ENCODE measurements at places on chromosomes 3 and 15. TPM values are rescaled to one million over a fixed set of nuclear protein-coding genes. Genes with fewer than 3 reads are reported as not detected.

DNA sequence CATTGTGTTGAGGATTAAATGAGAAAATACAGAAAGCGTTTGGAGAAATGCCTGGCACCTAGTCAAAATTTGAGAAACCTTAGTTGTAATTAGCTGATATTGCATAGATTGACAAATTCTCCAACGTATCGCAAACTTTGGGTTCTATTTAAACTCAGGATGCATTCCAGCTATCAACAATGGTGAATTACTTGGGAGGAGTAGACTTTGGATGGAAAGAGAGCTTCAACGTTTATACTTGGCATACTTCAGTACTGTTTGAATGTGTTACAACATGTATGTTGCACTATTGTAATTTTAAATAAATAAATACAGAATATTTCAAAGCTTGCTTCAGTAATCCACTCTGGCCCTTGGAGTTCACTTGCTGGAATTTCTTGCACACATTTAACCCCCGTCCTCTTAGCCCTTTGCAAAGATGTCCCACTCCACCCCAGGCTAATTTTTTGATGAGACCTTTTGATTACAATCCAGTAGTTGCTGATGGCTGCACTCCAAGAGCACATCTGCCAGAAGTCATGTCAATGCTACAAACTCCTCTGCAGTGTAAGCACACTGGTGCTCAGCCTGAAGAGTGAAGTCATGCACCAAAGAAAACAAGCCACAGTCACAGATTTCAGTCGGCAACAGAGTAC, 4.7 kb upstream of the DIS3L start:
- no peak for DNase-seq

DNA sequence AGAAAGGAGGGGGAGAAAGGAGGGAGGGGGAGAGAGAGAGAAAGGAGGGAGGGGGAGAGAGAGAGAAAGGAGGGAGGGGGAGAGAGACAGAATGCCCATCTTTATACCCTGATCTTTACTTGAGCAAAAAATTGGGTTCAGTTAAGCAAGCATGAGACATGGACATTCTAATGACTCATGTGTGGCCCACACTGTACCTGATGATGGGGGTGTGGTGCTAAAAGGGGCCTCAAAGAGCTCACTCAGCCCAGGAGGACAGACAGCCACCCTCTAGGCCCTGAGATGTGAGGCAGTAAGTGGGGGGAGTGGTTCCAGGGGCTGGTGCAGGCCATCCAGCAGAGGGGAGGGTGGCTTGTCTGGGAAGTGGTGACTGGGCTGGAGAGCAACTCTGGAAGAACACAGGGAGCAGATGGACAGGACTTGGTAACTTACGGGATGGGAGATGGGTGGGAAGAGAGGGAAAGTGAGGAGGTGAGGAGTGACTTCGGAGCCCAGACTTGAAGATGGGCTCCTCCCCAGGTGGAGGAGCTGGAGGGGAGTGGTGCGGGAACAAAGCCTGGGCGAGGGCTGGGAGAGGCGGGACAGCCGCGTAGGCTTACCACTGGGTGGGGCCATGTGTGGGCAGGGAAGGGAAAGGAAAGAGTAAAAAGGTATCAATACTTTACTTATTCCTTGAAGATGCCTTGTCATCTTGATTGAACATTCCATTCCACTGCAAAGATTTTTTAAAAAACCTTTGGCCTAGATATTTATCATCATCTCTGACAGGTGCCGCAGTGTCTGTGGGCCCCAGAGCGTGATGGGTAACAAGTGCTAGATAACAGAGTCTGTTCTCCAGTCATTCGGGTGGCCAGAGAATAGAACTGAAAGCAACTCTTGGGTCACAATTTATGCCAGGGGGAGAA, 32.3 kb downstream of the TSPAN3 start:
- no peak for DNase-seq

- no peak for DNase-seq
Measured at GRCh38 chr15:38002883-38003477, 68.5 kb downstream of the TMCO5A start.

DNA sequence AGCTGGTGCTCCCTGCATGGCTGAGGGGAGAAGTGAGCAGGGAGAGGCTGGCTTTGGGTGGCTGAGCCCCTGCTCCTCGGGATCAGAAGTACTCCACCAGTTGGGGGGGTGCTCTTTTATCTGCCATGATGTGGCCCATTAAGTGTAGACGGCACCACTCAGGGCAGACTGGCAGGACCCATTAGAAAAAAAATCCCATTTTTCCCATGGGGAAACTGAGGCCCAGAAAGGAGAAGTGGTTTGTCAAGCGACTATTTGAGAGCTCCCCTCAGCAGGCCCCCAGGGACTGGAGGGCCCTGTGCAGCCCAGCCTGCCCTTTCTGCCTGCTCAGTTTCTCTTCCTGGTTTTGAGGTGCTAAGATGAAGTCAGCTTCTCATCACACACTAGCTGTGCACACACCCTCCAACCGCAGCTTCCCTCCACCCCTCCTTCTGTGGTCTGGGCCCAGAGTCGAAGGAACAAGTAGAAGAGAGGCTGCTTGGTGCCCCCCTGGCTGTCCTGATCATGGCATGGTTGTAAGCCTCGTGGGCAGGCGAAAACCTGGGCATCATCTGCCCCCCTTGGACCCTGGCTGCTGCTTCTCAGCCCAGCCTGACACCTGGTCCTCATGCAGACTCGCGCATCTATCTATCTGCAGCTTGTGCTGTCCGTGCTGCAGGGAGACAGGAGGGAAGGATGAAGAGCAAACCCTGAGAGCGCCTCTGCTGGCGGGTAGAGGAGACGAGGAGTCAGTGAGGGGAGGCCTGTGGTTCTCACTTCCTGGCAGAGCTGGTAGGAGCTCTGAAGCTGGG, 5.6 kb downstream of the CSK start:
- peak; percentile 79 for DNase-seq

DNA sequence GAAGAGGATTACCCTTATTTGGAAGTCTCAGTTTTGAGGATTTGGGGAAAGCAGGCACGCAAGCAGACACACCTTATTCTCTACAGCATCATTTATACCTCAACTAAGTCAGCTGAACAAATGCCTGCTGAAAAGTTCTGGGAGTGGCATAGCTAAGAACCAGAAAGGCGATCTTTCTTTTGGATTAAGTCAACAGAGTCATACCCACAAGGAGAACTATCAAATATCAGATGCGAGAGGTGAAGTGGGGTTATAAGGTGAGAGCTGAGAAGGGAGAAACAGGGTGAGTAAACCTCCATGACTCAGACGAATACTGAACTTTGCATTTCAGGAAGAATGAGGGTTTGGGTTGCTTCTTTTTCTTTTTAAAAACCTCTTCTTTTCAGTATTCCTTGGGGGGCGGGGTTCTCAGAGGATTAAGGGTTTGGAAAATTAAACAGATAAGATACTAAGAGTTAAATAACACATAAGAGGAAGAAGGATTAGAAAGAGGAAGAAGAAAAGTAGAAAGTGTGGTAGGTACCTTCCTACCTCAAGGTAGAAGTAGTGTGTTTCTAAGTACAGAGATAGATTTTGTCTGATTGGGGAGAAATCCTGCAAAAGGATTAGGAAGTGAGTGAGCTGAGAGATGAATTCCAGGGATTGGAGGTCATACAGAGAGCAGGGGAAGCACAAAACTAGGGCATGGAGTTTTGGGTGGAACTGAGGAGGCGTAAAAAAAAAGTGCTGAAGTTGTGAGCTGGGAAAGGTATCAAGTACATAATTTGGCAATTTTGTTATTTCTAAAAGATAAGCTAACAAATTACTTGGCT, 41.3 kb upstream of the ICE2 start:
- no peak for DNase-seq

DNA sequence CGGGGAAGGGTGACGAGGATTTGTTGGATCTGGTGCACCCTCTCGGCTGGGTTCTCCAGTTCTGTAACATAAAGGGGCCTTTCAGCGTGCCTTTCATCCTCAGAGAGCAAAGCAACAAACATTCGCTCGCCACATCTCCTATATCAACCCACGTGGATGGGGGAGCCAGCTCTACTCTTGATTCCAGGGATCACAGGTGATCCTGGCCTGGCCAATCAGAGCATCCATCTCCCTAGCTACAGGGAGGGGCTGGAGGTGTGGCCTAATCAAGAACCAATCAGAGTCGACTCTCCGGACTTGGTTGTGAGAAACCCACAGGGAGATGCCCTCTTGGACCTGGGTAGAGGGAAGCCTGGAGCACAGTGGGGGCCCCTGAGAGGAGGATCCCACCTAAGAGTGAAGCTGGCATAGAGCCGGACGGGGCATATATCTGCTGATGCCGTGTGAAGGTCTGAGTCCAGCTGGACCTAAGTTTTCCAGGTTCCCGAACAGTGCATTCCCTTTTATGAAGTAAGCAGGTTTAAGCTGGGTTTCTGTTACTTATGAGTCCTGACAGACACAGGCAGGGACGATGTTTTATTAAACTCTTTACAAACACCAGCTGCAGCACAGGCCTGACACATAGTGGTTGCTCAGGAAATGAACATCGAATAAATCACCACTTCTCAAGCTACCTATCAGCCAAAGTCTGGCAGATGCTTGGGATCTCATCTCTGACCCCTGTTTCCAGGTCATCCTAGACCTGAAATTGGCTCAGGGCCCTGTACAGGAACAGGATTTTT, 50.7 kb upstream of the RAD18 start:
- DNase-seq, result no peak

DNA sequence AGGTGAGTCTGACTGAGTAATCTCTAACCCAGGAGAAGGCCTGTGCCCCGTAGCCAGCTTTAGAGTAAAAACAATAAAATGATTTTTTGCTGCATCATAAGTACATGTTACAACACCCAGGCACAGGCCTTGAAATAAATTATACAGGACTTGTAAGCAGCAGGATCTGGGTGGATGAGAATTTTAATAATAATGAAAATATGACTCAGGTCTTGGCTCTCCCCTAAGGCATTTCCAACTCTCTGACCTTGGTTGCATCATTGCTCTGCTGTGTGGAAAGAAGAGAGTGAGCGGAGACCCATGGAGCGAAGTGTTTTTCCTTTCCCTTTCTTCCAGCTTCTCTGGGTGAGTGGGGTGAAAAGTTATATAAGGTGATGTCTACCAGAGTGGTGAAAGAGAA, 44.6 kb downstream of the EOMES start:
- DNase-seq, result no peak

The C3orf20 gene
- 0.18 TPM for total RNA-seq

The XYLB gene
- 12.0 TPM for total RNA-seq

Measured in cerebellum (tissue), 4 donors.